Ecto neural progenitor cell (in vitro differentiated cells): ENCODE measurements at places on chromosomes 1 and 21.
A peak's percentile ranks its signal among the peaks of the same experiment; 100 is the strongest.

GRCh38 chr21:37338671-37339551 lies 27.7 kb upstream of the DYRK1A start:
- no peak for DNase-seq

- DNase-seq = peak; percentile 68
These were observed 1.2 kb upstream of the PTTG1IP start for GRCh38 chr21:44874497-44875315.

DNA sequence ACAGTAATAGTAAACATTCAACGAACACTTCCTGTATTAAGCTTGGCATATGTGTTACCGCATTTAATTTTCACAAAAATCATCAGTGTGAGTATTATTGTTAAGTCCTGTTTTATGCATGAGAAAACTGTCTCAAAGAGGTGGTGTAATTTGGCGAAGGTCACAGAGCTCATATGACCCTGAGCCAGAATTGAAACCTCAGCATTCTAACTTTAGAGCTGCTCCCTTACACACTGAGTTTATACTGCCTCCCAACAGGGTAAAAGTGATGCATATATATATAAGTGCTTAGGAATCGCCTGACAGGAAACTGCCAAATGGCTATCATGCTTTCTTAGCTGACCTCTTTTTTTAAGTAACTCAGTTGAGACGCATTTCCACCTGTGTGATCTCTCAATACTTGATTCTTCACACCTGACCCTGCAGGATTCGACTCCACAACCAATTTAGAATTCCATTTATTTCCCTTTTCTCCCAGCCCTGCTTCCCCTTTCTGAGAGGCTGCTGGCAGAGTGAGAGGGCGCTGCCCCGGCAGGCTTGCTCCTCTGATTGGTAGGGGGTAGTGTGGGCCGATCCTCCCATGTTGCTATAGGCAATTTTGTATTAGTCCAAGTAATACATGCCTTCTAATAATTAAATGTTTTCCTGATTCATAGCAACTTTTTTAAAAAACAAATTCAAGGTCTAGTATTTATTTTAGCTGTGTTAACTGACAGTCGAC lies 40.5 kb downstream of the ZBTB40 start:
- no peak for DNase-seq

DNA sequence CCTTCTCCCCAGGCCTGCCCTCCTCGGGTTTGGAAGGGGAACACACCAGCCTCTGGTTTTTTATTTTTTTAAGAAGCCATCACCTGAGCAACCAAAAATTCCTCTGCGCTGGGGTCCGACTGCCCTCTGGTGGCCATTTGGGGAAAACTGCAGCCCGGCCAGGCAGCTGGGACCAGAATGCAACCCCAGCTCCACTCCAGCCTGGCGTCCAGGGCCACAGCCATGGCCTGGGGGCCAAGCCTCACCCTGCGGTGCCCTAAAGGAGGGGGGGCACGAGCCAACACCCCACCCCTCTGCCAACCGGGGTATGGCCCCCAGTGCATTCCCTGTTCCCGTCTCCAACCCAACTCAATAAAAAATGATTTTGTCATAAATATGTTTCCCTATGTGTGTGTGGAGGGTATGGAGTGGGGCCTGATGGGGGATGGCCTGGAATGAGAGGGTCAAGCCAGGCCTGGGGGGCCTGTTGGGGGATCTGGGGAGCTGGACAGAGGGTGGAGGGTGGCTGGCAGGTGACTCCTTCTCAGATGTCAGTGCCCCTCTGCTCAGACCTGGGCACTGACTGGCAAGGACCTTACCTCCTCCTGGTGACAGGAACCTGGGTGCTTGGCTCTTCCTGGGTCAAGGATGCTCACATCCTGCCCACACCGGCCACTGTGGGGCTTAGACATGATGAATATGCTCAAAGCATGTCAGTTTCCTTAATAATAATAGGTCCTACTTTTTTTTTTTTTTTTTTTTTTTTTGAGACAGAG lies 3.2 kb downstream of the GPR3 start:
- peak; percentile 89 for DNase-seq

GRCh38 chr1:110390692-110391245 lies at the start of gene SLC16A4:
TSS of gene SLC16A4 (minus strand) at chr1:110391026. CDS start at chr1:110389323, 1,703 bp downstream.
- DNase-seq = peak; percentile 53

- DNase-seq = no peak
These were observed 7.2 kb downstream of the SLAMF1 start for GRCh38 chr1:160639652-160640051.

- DNase-seq = no peak
These were observed 316.2 kb downstream of the HMCN1 start for GRCh38 chr1:186050360-186050759.

- no peak for DNase-seq
These were observed 9.9 kb downstream of the ATP1A1 start for GRCh38 chr1:116382857-116383483.

DNA sequence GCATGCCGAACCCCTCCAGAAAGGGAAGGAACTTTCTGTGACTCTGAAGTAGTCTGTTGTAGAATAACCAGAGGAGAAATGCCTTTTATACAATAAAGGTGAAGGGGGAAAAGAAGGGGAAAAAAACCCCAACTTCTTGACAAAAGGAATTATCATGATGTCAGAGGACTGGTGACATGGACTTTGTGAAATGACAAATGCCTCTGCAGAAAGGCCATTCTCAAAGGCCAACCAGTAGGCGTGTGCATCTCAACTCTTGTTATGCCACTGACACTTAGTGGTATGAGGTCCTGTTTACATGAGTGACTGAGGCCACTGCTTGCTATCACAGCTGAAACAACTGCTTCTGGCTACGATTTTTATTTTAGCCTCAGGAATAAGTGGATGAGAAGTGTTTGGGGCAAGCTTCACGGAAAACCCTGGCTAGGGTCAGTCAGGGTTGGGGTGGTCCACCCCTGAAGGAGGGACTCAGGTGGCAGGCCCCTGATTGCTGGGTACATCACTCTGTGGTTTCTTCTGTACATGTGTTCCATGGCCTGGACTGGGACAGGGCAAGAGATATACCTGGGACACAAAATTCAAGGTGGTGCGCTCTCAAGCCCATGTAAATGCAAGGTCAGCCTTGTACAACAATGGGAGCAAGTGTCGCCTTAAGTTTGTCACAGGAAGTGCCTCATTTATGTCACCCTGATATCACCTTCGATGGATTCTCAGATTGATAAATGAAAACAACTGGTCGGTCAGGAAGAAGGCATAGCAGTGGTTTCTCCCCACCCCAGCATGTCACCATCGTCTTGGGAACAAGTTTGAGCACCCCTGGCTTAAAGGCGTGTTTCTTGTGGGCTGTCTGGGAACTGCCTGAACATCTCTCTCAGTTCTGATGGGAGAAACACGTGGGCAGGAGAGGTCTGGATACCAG lies 12.4 kb downstream of the RUNX1 start:
- no peak for DNase-seq

GRCh38 chr1:47810964-47811682 lies 186.1 kb downstream of the TRABD2B start:
- DNase-seq = no peak

DNA sequence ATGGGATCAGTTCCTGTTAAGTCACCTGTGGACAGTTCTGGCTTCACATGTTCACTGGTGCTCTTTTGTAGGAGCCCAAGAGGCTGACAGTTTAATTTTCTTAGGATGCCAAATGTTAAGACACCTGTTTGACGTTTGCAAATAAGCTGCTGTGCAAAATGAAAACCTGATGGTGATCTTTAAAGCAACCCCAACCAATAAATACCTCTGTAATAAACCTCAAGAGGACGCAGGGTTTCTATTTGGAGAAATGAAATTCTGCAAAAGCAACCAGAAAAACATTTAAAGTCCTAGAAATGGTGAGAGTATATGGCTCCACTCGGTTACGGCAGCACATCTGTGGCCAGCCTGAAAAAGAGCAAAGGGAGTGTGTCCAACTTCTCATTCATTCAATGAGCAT lies 5.7 kb upstream of the RHEX start:
- no peak for DNase-seq

GRCh38 chr1:224259986-224260385 lies 70.0 kb downstream of the NVL start:
- no peak for DNase-seq

DNA sequence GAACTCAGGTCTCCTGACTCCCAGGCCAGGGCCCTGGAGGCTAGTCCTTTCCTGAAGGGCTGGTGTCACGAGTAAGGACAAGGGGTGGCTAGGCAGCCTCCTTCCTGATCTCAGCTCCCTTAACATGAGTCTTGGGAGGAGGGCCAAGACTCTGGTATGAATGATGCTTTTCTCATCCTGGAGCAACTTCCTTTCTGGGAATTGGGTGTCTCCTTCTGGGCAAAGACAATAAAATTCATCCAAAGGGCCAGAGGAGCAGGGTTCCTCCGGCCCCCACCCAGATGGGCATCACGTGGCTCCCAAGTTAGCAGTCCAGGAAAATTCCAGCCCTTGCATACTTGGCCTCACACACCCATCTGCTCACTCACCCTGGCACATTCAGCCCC lies at the start of gene FAM167B:
Gene FAM167B (plus strand): TSS at position 335 of the 386 bp plus-strand sequence. CDS start 200 bp downstream, outside the sequence.
- DNase-seq = no peak

DNA sequence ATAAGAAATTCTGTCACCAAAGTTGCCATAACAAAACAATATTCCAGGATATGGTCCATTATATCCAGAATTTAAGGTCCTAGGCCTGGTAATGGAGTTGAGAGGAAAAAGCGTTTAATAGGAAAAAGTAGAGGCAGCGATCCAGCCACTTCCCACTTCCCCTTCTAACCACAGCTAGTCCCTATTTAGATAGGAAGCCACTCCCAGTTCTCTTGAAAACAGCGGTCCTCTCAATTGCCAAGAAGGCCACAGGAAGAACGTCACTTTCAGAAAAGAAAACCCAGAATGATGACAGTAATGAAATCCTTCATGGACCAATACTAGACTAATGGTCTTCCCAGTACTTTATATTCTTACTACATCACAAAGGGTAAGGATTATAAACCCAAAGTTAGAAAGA lies 38.6 kb downstream of the ABL2 start:
- DNase-seq = no peak

GRCh38 chr1:182687361-182687760 lies 3.0 kb upstream of the RGS8 start:
- no peak for DNase-seq

GRCh38 chr1:228360533-228361313 lies 45.9 kb downstream of the TRIM11 start:
- no peak for DNase-seq

GRCh38 chr21:31566064-31566463 lies 93.4 kb upstream of the SOD1 start:
- DNase-seq = no peak
